ENCODE measurements at places on chromosomes 16 and 17. TPM values are rescaled to one million over a fixed set of nuclear protein-coding genes. Genes with fewer than 3 reads are reported as not detected.

Gene ZNF778
- total RNA-seq, result 11.3 TPM

Gene RASL10B
- 1.1 TPM for total RNA-seq

Gene CFAP119
- total RNA-seq, result 0.69 TPM

Gene KRT17
- total RNA-seq, result 4.9 TPM

Gene NQO1
- 584 TPM for total RNA-seq

Gene RHBDL1
- total RNA-seq, result 3.9 TPM

Gene TPSAB1
- total RNA-seq, result not detected

Gene OR4D1
- total RNA-seq, result not detected

Gene ACSM2A
- not detected for total RNA-seq

Gene CCL8
- total RNA-seq, result not detected

Gene ABI3
- not detected for total RNA-seq

Gene NECAB2
- total RNA-seq, result not detected

Gene FMNL1
- total RNA-seq, result 14.5 TPM

Gene PPM1D
- total RNA-seq, result 9.5 TPM

Gene ABCC6
- 2.1 TPM for total RNA-seq

Gene KRT36
- total RNA-seq, result not detected

Gene SOCS1
- total RNA-seq, result 9.8 TPM

Gene SMIM5
- total RNA-seq, result not detected

Gene GAST
- total RNA-seq, result not detected

Gene PLXDC1
- 2.4 TPM for total RNA-seq

Gene GNG13
- not detected for total RNA-seq

Gene KRTAP9-4
- total RNA-seq, result not detected

Gene TBC1D3G
- total RNA-seq, result not detected

Gene CALB2
- total RNA-seq, result under 0.01 TPM

Gene ZG16
- total RNA-seq, result not detected

Gene KRTAP4-4
- total RNA-seq, result not detected

Gene KRTAP4-1
- total RNA-seq, result not detected

Gene SYCE1L
- 0.32 TPM for total RNA-seq

Gene SLX4
- total RNA-seq, result 1.6 TPM

Gene TP53TG3
- total RNA-seq, result not detected

Gene TP53TG3C
- total RNA-seq, result not detected

Gene FLII
- total RNA-seq, result 445 TPM

Gene WNT9B
- not detected for total RNA-seq
